ENCODE measurements at places on chromosomes 5 and 9. TPM values are rescaled to one million over a fixed set of nuclear protein-coding genes. Genes with fewer than 3 reads are reported as not detected.

Gene CLIC3
- polyA plus RNA-seq: 0.57 TPM

Gene GABRB2
- 2.0 TPM for polyA plus RNA-seq

Gene SLC22A4
- polyA plus RNA-seq: 5.0 TPM

Gene UGT3A2
- 16.8 TPM for polyA plus RNA-seq

Gene OGN
- 40.6 TPM for polyA plus RNA-seq

Gene CARTPT
- polyA plus RNA-seq: not detected

Gene APBA1
- 16.9 TPM for polyA plus RNA-seq

Gene TXNDC8
- not detected for polyA plus RNA-seq

Gene ECPAS
- 74.0 TPM for polyA plus RNA-seq

Gene CCIN
- 0.29 TPM for polyA plus RNA-seq

Gene SLC34A3
- polyA plus RNA-seq: 11.4 TPM

Gene OBP2B
- polyA plus RNA-seq: 0.41 TPM

Gene BTNL3
- polyA plus RNA-seq: 0.09 TPM

Gene PFN3
- 5.2 TPM for polyA plus RNA-seq

Gene LECT2
- polyA plus RNA-seq: 4.1 TPM

Gene ACER2
- 15.2 TPM for polyA plus RNA-seq

Gene CA9
- 0.34 TPM for polyA plus RNA-seq

Gene ZMAT2
- polyA plus RNA-seq: 127 TPM

Gene TYRP1
- polyA plus RNA-seq: 1.5 TPM

Gene LHX3
- polyA plus RNA-seq: not detected

Gene MEIKIN
- polyA plus RNA-seq: not detected

Gene GLDC
- 21.6 TPM for polyA plus RNA-seq

Gene ARID3C
- polyA plus RNA-seq: 0.27 TPM

Gene PGM5
- polyA plus RNA-seq: 38.6 TPM

Gene AFAP1L1
- 21.0 TPM for polyA plus RNA-seq

Gene IFNA13
- not detected for polyA plus RNA-seq

Gene GFRA3
- polyA plus RNA-seq: 3.2 TPM

Gene TJP2
- 104 TPM for polyA plus RNA-seq

Gene GGTA1
- polyA plus RNA-seq: 5.7 TPM

Gene ADAMTS19
- 6.1 TPM for polyA plus RNA-seq

Gene PCDHB13
- polyA plus RNA-seq: 6.4 TPM

Gene SLC46A2
- polyA plus RNA-seq: 0.17 TPM

Gene CCDC183
- polyA plus RNA-seq: 5.7 TPM

Gene MSANTD3
- 21.7 TPM for polyA plus RNA-seq

Gene ZDHHC21
- 23.1 TPM for polyA plus RNA-seq

Gene MED27
- 21.3 TPM for polyA plus RNA-seq

Gene SVEP1
- polyA plus RNA-seq: 6.6 TPM

Gene UNC5A
- polyA plus RNA-seq: 0.43 TPM

Gene TMEM203
- polyA plus RNA-seq: 41.9 TPM

Gene SOX30
- polyA plus RNA-seq: 0.68 TPM

Gene GALNT12
- polyA plus RNA-seq: 8.3 TPM

Gene HDHD3
- polyA plus RNA-seq: 51.9 TPM

Gene FOXD4L3
- polyA plus RNA-seq: not detected

Gene SLIT3
- polyA plus RNA-seq: 41.2 TPM

Gene CCDC187
- polyA plus RNA-seq: 2.7 TPM

Gene CYSRT1
- 17.0 TPM for polyA plus RNA-seq
